Cardiac atrium fibroblast (primary cell): ENCODE measurements at places on chromosomes 2 and 18. TPM values are rescaled to one million over a fixed set of nuclear protein-coding genes. Genes with fewer than 3 reads are reported as not detected.

Gene DNER
- 0.36 and 14.1 TPM in 2 replicates for total RNA-seq

Gene SH2D6
- total RNA-seq = not detected in 2 replicates

Gene WNT6
- not detected in 2 replicates for total RNA-seq

Gene ASB18
- not detected in 2 replicates for total RNA-seq

Gene CHRND
- not detected in 2 replicates for total RNA-seq

Gene INHBB
- total RNA-seq = 4.0 and 7.6 TPM in 2 replicates

Gene PNO1
- total RNA-seq = 15.3 and 22.5 TPM in 2 replicates

Gene APCDD1
- total RNA-seq = 9.2 and 26.7 TPM in 2 replicates
